GM18507 (cell line): ENCODE measurements at places on chromosomes 1 and 21.

- no peak for DNase-seq
Measured at GRCh38 chr1:37739222-37739621, 25.7 kb downstream of the EPHA10 start.

DNA sequence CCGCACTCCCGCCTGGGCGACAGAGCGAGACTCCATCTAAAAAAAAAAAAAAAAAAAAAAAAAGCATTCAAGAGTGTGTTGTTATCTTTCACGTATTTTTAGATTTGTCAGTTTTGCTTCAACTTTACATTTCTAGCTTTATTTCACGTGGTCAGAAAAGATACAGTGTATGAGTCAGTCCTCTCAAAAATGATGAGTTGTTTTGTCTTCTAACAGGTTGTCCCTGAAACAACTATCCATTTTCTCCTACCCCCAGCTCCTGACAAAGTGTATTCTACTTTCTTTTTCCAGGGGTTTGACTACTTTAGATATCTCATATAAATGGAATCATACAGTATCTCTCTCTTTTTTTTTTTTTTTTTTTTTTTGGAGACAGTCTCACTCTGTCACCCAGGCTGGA lies 5.5 kb upstream of the ZNF695 start:
- DNase-seq = no peak

- DNase-seq = no peak
Measured at GRCh38 chr1:39564941-39565340, 11.6 kb downstream of the PABPC4 start.

DNA sequence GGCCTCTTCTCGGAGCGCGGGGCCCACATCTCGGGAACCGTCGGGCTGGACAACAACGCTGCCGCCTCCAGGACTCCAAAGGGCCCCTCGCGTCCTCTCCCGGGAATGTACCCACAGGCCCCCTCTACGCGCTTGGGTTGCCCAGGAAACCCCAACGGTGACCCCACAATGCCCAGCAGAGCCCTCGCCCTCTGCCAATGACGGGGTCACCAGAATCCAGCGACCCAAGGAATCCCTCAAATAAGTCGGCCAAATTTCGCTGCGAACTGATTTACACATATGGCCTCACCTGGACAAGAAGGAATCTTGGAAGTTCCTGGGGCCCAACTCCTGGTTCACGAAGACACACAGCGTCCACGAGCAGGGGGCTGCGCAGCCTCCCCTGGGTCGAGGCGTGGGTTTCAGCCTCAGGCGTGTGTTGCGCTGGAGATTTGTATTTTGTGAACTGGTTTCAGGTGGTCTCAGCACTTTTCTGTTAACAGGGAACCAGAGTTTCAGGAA lies 78.1 kb downstream of the DESI2 start:
- DNase-seq = no peak

DNA sequence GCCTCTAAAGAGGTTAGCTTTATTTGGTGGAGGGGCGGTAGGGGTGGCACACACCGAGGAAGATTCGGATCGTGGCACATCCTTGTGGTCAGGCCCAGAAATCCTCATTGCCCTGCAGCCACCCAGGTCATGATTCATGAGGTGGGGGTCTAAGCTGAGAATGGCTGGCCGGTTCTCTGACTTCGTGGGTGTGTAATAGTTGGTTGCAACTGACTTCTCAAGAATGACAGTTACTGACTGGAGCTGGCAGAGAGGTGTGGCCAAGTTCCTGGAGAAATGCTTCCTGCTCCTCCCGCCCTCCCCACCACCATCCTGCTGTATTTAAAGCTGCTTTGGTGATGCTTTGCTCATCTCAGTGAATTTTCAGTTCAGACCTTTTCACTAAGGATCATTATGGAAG lies 198.6 kb downstream of the KIF26B start:
- DNase-seq = no peak

DNA sequence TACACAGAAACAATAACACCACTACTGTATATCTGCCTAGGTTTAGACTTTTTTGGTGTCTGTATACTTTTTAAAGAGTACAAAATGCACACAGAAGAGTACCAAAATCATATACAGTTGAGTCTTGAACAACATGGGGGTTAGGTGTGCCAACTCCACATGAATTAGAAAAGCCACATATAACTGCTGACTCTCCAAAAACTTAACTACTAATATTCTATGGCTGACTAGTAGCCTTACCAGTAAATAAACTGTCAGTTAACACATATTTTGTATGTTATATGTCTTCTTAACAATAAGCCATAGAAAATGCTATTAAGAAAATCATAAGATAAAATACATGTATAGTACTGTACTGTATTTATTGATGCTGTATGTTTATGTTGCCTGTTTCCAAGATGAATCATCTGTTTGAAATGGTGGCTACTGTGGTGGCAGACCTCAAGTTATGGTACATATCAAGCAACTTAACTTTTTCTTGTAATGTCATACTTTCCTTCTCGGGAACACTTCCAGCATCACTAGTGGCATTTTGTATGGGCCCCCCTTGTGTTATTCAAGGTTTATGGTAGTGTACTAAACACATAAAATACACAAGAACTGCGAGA lies 71.2 kb downstream of the LHX4 start:
- DNase-seq = no peak

- DNase-seq = no peak
Measured at GRCh38 chr1:116690849-116691406, 23.4 kb upstream of the IGSF3 start.

DNA sequence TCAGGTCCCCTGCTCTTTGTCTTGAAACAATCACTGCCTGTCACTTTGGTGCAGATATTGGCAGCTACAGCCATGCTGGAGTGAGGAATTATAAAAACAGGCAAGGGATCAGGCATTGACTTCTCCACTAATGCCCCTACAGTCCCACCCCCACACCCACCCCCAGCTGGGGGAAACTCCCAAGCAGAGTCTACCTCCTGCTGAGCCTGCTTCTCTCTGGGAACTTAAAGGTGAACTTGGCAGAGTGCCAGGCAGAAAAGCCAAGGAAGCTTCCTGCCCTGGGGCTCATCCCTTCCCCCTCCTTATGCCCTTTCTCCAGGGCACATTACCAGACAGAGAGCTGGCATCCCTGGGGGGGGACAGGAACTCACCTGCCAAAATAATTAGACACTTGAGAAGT lies 6.7 kb downstream of the NCMAP start:
- DNase-seq = no peak

- no peak for DNase-seq
Measured at GRCh38 chr1:153774026-153774595, 1.1 kb upstream of the SLC27A3 start.

DNA sequence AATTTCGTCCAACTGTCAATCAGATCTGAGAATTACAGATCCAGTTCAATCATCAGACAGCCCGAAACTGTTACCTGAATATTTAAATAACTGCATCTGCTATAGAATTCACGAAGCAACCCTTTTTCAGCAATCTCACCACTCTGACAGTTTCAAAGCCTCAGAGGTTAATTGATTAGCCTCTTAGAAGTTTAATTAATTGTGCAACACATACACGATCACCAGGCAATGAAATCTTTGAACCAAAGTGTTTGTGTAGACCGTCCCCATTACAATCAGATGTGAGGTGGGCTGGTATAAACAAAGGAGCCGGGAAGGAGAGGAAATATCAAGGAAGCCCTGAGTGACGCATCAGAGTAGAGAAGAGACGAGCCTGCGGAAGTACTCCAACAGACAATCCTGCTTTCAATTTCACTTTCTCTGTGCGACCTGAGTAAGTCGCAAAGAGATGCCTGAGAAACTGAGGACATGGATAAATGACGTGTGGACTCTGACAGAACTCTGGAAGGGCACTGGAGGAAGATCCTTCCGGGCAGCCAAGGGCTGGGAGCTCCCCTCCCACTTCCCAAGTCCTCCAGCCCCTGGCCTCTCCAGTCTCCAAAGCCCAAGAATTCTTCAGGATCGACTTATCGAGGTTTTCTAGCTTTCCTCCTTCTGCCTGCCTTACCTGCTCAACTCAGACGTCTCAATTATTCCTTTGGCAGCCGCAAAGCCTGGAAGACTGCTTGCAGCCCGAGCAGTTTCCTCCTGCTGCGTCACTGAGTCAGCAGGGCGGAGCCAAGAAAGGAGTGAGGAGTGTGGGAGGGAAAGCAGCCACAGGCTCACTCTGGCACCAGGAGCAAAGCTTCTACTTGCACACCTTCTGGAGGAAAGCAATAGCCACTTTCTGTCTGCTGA lies at the start of gene RNASEL:
RNASEL (minus strand) TSS at position 757 of the 897 bp plus-strand sequence. CDS start 2,450 bp downstream, outside the sequence.
- no peak for DNase-seq

GRCh38 chr1:196319301-196319700 lies 288.9 kb downstream of the KCNT2 start:
- DNase-seq = no peak

DNA sequence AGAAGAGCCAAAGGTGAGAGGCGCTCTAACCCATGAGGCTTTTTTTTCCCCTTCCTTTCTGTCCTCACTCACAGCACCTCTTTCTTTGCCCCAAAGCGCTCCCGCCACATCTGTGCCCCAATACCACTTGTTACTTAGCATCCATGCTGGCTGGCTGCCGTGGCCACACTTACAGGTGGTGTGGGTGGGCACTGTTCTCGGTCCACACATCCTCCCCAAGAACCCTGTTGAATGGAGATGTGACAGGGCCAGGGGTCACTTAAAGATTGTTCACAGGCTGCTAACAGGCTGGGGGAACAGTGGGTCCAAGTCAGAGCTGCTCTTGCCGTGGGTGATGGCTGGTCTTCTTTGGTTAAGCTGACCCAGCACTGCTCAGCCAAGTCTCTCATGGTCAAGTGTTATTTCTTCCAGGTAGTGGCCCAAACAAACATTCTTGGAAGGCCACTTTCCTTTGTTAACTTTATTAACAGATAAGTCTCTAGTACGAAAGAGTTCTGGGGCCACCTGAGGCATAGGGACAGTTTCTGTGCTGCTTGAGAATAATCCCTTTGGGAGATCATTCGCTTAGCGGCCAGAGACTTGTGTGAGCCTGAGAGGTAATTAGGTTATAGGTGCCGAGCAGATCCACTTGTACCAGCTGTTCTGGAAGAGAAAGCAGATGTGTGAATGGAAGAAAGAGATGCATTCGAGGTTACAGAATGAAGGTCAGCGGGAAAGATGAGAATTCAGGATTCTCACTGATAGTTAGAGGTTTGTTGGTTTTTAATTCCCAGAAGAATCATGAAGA lies 62.6 kb upstream of the IRF2BP2 start:
- no peak for DNase-seq

DNA sequence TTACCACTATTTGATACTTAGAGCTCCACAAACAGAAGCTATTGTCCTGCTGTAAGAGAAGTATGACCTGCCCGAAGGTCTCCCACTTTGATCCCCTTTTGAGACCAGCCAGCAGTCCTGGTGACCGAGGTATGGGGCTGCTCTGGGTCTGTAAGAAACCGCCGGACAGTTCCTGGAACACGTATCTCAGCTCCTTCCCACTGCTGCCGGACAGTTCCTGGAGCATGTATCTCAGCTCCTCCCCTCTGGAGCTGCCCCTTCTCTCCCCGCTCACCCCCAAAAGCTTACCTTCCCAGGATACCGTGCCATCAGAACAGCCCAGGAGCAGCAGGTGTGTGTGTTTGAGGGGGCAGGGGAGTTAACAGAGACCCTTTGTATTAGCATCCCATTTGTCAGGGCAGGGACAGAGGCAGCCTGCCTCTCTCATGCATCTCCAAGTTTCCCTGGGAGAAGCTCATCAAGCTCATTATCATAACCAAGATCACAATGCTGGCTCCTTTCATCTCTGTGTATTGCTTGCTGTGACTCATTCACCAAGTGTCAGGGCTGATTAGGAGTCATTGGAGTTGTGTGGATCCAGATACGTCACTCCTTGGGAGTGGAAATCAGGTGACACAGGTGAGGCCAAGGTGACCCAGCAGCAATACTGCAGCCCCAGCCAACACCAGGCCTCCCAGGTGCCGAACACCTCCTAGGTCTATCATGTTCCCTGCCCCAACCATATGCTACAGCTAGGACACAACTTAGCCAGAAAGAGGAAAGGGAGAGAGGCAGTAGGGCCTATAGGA lies 25.3 kb downstream of the OPTC start:
- DNase-seq = no peak

GRCh38 chr1:160217481-160218051 lies 12.4 kb downstream of the PEA15 start:
- DNase-seq = no peak

DNA sequence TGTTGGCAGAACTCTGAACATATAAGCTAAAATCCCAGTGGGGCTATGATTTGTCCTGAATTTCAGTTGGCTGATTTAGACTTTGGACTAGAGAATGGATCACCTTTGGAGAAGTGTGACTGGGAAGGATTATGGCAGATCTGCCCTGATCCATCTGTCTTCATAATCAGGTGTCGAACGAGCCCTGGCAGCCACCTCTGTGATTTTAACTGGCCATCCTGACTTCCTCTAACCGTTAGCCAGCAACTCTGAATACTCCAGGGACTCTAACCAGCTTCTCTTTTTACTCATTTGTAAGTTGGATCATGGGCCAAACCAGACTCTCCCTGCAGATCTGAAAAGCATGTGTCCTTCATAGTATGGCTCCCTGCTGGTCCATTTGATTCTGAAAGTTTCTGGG lies 32.0 kb downstream of the ACTN2 start:
- DNase-seq = no peak

- no peak for DNase-seq
Measured at GRCh38 chr1:159752135-159752580, 28.6 kb upstream of the DUSP23 start.

DNA sequence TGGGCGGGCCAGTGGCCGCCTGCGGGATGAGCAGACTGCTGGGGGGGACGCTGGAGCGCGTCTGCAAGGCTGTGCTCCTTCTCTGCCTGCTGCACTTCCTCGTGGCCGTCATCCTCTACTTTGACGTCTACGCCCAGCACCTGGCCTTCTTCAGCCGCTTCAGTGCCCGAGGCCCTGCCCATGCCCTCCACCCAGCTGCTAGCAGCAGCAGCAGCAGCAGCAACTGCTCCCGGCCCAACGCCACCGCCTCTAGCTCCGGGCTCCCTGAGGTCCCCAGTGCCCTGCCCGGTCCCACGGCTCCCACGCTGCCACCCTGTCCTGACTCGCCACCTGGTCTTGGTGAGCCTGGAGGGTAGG lies 2.1 kb downstream of the B4GALT2 start:
- no peak for DNase-seq

DNA sequence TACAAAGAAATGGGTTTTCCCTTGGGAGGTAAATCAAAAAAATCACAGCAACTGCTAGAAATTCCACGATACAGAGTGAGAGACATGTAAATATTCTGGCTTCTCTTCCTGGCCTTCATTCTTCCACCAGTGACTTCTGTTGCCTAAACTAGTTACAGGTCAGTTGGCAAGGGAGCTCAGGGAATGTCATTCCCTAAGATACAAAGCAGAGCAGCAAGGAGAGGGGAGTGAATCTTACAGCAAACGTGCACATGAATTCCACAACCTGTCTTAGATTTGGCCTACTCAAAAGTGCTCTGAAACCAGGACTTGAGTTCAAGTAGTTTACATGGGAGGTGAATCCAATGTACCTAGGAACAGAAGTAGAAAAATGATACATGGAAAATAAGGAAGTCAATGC lies 445.3 kb upstream of the LRRC7 start:
- no peak for DNase-seq
